ENCODE measurements at places on chromosomes 11 and 22. TPM values are rescaled to one million over a fixed set of nuclear protein-coding genes. Genes with fewer than 3 reads are reported as not detected.

SYVN1 gene
- 56.5 TPM for total RNA-seq

SCN3B gene
- total RNA-seq = 0.82 TPM

RGL4 gene
- not detected for total RNA-seq

C11orf42 gene
- total RNA-seq = not detected

PARVG gene
- not detected for total RNA-seq

MIAT gene
- 0.41 TPM for total RNA-seq

OR5AK2 gene
- total RNA-seq = not detected

MYBPC3 gene
- total RNA-seq = not detected

OOSP2 gene
- not detected for total RNA-seq

SMIM35 gene
- not detected for total RNA-seq

MPZL2 gene
- 69.9 TPM for total RNA-seq

Measured in Caco-2 (cell line).